ENCODE measurements at places on chromosomes 2 and 18.

DNA sequence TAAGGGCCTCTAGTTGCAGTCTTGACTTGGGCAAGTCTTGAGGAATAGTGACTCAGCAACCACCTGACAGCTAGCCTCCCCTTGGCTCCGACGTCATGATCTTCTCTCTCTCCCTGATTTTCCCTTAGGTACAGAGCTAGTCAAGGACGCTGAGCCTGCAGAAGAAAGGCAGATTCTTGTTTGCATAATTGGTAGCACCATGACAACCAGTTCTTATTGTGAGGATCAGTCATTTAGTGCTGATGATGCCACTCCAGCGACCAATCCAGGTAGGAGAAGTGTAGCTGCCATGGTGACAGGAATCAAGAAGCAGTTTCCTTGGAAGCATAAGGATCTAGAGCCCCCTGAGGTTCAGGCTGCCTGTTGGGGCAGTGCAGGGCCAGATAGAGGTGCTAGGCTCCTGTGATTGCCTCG lies 2.8 kb upstream of the RESP18 start:
- no peak for DNase-seq

- DNase-seq = no peak
Observed at GRCh38 chr2:189548666-189549448, 31.7 kb downstream of the SLC40A1 start.

GRCh38 chr2:231280846-231281245 lies 82.4 kb downstream of the ARMC9 start:
- no peak for DNase-seq

DNA sequence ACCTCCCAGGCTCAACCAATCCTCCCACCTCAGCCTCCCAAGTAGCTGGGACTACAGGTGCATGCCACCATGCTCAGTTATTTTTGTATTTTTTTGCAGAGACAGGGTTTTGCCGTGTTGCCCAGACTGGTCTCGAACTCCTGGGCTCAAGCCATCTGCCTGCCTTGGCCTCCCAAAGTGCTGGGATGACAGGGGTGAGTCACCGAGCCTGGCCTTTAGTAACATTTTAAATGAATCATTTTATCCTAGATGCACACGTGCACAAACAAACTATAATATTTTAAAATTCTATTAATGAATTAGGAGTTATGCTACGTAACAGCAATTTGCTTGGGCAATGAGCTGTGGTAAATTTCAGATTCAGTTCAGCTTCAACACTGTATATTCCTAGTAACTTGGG lies 862.5 kb upstream of the ID2 start:
- no peak for DNase-seq

- DNase-seq = no peak
Observed at GRCh38 chr2:127707890-127708648, 6.8 kb downstream of the SFT2D3 start.

- no peak for DNase-seq
Observed at GRCh38 chr18:12034241-12035100, 53.2 kb downstream of the IMPA2 start.

GRCh38 chr2:234292205-234292961 lies 204.5 kb downstream of the ARL4C start:
- no peak for DNase-seq

DNA sequence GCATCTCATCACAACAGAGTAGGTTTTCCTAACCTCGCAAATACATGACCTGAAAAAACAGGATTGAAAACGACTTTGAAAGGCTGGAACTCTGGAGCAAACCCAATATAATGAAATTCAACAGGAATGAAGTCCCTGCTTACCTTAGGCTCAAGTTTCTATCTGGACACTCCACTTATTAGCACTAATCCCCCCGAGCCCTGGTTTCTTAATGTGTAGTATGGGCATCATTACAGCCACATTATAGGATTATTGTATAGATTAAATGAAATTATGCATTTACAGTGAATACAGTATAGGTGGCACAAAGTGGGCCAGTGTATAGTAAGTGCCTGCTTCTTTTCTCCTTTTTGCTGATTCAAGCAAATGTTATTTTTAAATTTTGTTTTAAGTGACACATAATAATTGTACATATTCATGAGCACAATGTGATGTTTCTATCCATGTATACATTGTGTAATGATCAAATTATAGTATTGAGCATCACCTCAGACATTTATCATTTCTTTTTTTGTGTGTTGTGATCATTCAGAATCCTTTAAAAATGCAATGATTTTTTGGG lies 114.7 kb upstream of the THOC1 start:
- DNase-seq = no peak

All from HS-27A (cell line).